CD4-positive, alpha-beta T cell treated with Interleukin-1 beta for 1 hour (primary cell): ENCODE measurements at places on chromosomes 3 and 15.

DNA sequence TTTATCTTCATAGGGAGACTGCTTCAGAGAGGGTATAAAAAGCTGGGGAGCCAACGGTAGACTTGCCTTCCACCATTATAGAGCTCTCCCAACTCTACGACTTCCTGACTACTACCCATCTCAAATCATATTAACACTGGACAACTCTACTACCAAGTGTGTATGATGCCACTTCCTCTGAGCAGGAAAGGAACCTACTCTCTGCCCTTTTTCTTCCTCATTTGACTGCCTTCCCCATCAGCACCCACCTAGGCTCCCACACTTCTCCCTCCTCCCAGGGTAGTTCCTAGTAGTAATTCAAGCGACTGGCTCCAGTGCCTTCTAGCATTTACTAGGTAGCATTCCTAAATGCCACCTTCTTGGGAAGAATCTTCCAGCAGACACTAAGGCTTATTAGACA is 24.5 kb upstream of the TBL1XR1 start:
- DNase-seq, result no peak

GRCh38 chr15:65877749-65878148 is 8.5 kb downstream of the RAB11A start:
- DNase-seq, result no peak

DNA sequence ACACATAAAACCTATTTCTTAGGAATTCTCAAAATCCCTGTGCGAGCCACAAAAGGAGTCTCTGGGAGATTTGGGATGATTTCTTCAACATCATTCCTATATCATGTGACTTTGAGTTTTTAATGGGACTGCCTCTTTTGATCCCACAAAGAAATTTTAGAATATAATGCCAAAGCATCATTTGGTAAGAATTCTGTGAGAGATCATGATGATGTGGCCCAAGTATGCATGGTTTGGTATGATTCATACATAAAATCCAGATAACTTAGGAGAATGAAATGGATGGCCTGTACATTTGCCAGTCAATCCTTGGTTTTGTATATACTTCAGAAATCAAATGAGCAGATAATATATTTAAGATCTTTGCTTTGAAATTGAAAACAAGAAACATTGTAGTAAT is 61.3 kb downstream of the UBE2E2 start:
- DNase-seq, result no peak

GRCh38 chr3:14410503-14411165 is 8.2 kb downstream of the SLC6A6 start:
- DNase-seq, result peak; percentile 26

DNA sequence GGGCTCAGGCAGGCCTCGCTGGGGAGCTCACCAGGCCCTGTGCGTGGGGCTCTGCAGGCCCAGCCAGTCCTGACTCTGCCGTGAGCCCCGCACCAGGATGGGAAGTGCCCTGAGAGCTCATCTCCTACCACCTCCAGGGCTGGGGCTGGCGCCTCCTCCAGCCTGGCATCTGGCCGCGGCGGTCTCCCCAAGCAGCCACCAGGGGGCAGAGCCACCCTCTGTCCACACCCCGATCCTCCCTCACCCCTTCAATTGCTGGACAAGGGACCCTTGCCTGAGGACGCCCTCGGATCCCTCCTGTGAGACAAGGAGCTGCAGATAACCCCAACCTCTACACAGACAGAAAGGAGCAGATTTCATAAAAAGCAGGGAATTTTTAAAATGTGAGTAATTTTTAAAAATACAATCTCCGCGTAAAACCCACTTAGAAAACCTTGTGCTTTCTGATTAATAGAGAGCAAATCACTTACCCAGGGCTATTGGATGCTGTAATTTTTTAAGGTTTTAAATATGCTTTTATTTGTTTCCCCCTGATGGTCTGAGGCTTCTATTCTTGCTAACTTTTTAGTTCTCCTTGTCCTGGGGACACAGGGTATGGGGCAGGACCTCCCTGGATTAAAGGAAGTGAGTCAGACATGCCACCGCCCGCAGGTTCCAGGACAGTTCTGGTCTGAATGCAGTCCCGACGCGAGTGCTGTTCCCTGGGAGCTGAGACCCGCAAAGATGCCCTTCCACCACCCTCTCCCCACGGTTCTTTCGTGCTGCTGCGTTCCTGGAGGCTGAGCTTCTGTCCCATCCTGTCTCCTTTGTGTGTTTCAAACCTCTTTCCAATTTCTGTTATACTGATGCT is 52.3 kb upstream of the CHRNA7 start:
- peak; percentile 45 for DNase-seq

GRCh38 chr15:66483131-66483566 is 14.4 kb downstream of the SNAPC5 start:
- no peak for DNase-seq

DNA sequence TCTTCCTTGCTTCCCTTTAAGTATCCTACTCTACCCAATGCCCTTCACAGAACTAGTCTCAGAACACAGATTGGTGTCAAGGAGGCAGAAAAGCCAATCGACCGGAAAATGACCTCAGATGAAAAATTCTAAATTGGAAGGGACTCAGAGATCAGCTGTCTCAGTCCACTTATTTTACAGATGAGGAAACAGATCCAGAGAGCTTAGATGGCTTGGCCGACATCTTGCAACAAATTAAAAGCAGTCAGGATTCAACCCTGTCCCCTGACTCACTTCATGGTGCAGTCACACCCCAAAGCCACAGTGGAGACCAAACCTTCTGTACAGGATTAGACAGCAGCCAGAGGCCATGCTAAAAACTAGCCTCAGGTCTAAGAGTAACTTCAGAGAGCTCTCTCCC is 169.3 kb upstream of the BHLHE40 start:
- no peak for DNase-seq

- no peak for DNase-seq
Observed at GRCh38 chr3:153463895-153464294, 301.9 kb downstream of the RAP2B start.

- DNase-seq, result no peak
Observed at GRCh38 chr3:184725176-184725719, 13.4 kb upstream of the MAGEF1 start.

- DNase-seq, result no peak
Observed at GRCh38 chr3:71008350-71008935, 575.1 kb downstream of the FOXP1 start.

GRCh38 chr15:86355801-86356200 is 276.1 kb downstream of the AGBL1 start:
- DNase-seq, result no peak

- no peak for DNase-seq
Observed at GRCh38 chr15:72487070-72487797, 13.1 kb downstream of the ARIH1 start.

- DNase-seq, result no peak
Observed at GRCh38 chr3:180700941-180701340, 21.7 kb upstream of the CCDC39 start.

DNA sequence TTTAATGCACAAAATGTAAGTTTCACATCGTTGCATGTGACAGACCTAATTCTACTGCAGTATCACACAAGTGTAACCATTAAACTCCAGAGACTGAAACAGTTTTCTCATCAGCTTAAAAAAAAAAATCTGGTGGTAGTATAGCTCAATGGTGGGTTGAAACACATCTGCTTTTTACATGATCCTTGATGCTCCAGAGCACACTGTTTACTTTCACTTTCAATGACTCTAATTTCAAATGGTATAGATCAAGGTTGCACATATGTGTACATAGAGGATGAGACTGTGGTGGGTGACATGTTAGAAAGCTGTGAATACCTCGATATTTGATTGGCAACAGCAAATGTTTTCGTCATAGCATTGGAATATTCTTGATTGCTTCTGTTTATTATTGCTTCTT is 22.4 kb downstream of the MCTP2 start:
- no peak for DNase-seq

DNA sequence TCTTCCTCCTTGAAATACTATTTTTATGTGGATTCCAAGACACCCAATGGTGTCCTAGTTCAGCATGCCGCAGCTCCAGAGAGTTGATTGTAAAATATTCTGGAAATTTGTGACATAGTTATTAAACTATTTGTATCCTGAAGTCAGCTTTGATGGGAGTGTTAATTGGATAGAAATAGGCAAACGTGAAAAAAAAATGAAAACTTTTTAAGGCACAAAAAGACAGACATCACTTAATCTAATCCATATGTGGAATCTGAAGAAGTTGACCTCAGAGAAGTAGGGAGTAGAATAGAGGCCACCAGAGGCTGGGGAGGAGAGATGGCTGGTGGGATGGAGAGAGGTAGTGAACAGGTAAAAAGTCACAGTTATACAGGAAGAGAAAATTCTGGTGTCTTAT is 704.2 kb downstream of the ROBO1 start:
- no peak for DNase-seq

- DNase-seq, result no peak
Observed at GRCh38 chr15:89845305-89845893, 30.7 kb upstream of the ANPEP start.

- DNase-seq, result no peak
Observed at GRCh38 chr3:78285032-78285728, 1245.3 kb downstream of the ROBO2 start.

DNA sequence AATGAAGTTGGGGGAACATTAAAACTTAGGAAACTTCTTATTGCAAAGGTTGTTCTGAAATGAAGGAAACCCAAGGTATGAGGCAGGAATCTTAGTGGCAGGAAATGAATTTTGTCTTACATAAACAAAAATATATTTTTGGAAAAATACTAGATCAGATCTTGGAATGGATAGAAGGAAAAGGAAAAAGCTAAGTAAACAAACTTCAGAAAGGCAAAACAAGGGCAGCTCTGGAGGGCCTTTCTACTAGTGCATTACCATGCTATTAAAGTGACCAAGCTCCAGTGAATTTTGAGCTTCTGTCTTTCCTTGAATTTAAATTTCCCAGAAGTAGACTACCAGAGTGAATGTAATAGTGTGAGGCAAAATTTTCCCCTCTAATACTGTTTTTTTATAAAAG is 13.6 kb downstream of the ARL6 start:
- DNase-seq, result no peak

GRCh38 chr3:169454823-169455222 is 208.7 kb downstream of the MECOM start:
- DNase-seq, result no peak

DNA sequence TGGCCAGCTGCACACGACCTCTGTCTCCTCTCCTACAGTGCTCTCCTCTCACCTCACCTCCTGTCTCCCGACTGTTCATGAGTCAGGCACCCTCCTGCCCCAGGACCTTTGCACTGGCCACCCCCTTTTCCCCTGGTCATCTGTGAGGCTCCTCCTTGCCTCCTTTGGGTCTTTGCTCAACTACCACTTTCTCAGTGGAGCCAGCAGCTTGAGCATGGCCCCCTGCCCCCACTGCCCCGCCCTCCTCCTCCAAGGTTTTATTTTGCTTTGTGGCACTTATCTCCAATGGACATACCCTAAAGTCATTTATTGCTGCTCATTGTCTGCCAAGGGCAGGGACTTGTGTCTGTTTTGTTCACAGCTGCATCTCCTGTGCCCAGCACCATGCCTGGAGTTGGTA is 64.3 kb downstream of the MGLL start:
- DNase-seq, result no peak

GRCh38 chr3:160685144-160685766 is 8.3 kb downstream of the ARL14 start:
- DNase-seq, result no peak

DNA sequence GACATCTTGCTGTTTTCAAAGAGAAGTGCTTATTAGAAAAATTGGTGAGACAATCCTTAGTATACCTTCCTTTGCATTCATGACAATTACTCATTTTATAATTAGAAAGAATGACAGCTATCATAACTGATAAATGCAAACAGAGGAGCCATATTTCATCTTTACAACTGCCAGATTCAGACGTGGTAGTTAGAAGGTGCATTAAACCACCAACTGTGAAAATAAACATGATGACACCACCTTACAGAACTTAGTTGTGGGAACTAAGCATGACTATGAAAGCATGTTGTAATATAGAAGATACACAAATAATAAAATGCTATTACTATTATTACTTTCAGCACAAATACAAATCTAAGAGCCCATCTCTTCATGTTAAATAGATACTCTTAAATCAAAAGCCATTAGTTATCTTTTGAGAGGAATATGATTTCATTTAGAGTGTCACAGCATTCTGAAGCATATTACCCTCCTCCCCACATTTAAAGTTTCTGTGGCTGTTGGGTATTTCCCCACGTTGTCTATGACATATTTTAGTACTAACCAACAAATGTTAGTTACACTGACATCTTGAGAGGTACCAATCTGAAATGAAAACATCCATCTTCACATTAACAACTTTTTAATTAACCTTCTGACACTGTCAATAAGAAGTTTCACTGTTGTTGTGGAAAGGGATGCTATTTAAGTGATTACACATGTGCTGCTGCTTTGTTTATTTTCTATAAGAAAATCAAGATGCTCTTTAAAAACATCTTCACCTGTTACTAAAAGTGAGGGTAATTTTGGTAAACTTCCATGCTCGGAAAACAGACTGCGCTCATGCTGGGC is 163.8 kb downstream of the LSAMP start:
- DNase-seq, result no peak

GRCh38 chr15:97406841-97407240 is 553.7 kb upstream of the ARRDC4 start:
- DNase-seq, result no peak

DNA sequence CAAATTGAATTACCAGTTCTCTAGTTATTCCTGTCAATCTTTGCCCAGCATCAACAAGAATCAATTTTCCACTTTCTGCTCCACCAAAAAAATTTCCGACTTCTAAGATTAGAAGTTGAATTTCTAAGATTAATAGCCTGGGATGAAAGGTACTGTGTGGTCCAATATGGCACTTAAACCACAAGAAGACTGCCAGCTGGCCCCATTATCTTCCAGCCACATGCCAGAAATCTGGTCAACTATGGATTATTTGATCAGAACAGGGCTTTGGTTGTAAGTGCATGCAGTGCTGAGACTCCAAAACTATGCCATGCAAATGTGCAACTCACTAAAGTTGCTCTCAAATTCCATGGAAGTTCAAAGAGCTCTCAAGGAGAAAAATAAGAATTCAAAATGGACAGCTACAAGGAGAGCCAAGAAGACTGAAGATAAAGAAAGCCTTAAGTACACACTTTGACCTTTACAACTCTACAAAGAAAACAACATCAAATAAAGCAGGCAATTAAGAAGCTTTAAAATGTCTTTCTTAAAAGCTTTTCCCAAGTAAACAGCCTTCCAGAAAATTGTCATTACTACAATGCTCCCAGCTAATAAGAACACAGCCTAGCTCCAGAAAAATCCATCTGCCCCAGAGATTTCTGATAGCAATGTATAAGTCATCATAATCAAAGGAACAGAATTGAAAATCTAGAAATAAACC is 64.2 kb downstream of the ST3GAL6 start:
- no peak for DNase-seq

DNA sequence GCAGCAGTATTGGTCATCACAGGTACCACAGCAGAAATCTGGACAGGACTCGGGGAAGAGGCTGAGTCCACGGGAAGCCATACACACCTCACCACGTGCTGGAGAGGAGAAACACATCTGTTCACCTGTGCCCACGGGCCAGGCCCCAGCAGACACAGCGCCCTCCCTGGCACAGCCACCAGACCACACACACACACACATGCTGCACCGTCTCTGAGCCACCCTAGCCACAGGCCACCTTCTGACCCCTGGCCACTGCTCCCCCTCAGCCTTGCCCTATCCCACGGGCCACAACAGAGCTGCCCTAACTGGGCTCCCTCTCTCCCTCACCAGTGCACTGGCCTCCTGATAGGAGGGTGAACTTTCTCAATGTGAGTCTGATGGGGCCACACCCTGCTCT is 2.8 kb downstream of the SHISA5 start:
- no peak for DNase-seq
